ENCODE measurements at places on chromosomes 5 and 9.

GRCh38 chr5:76716456-76717157 is 681 bp downstream of the F2R start:
- peak; percentile 59 for DNase-seq

DNA sequence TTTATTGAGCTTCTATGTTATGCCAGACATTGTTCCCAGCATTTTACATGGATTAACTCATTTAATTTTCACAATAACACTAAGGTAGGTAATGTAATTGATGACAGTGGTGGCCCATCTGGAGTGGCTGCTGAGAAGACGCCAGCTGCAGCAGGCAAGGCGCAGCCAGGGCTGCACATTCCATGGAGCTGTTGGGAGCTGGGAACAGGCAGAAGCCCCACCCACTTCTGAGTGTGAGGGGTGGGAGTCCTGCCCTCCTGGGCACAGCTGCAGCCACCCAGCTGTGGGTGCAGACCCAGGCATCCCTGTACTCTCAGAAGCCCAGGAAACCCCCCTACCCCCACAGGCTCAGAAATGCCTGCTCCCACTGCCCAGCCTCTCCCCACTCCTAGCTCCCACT is 183.3 kb downstream of the DEPDC1B start:
- no peak for DNase-seq

DNA sequence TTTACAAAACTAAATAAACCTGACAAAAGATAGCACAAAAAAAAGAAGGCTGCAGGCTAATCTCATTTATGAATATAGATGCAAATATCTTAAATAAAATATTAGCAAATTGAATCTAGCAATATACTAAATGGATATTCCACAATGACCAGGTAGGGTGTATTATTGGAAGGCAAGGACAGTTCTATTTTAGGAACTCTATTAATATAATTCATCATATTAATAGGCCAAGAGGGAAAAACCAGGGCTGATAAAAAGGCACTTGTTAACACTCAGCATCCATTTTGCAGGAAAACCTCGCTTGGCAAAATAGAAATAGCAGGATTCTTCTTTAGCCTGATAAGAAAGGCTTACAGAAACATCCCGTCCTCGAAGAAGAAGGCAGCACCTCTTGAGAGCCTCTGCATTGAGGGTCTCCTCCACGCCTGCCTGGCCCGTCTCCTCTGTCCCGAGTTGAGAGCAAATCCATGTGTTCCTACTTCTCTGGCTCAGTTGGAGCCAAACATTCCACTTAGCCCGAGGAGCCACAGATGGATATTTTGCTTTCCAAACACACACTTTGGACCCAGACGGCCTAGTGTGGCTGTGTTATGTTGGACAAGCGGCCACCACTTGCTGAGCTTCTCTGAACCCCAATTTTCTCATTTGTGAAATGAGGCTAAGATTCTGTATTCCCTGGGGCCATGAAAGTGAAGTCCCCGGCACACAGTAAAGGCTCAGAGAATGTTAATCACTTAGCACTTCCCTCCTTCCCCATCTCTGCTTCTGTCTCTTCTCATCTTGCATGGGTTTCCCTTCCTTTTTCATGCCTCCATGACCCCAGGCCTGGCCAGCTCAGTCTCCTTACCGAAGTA is 181.8 kb upstream of the MVB12B start:
- no peak for DNase-seq

DNA sequence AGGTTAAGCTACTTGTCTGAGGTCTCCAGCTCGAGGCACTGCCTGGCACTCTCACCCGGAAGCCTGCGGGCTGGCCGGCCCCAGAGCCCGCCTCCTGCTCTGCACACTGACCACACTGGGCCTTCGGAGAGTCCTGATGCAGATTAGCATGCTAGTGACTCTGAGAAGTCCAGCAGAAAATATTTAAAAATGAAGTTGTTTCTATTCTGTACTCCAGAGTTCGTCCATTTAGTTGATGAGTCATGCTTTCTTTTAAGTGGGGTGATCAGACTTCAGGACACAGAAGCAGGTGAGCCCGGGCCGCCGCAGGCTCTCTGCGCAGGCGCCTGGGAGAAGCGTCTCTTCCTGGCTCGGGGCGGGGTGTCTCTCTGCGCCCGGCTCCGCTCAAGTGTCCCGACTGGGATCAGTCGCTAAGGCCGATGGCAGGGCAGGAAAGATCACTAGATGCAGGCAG is 32.5 kb downstream of the FAM240B start:
- no peak for DNase-seq

- DNase-seq = no peak
These were observed 22.3 kb upstream of the SNAPC3 start for GRCh38 chr9:15400281-15400941.

DNA sequence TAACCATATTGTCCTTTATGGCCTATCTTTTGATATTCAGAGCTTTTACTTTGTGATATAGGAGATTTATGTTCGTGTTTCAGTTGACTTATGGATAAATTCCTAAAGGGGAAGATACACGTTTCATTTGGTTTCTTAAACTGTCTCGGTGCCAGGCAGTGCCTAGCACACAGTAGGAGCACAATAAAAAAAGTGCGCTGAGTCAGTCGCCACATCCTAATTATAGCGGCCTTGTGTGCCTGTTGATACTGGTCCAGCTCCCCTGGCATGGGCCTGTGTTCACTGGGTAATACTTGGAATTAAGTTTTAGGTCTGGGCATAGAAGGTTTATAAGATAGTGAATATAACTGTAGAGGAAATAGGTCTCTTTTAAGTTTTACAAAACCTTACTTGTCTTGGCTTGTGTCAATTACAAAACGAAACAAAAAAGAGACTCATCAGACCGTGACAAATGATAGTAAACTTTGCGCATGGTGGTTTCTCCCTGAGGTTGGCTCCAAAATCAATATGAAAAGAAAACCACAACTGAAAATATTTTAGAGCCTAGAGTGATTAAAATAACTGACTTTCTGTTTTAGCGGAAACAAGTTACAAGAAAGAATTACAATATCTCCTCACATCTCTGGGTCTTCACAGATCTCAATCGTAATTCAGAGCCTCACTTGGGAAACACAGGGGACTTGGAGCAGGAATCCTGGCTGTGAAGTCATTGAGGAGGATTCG is 84.8 kb downstream of the MVB12B start:
- no peak for DNase-seq

DNA sequence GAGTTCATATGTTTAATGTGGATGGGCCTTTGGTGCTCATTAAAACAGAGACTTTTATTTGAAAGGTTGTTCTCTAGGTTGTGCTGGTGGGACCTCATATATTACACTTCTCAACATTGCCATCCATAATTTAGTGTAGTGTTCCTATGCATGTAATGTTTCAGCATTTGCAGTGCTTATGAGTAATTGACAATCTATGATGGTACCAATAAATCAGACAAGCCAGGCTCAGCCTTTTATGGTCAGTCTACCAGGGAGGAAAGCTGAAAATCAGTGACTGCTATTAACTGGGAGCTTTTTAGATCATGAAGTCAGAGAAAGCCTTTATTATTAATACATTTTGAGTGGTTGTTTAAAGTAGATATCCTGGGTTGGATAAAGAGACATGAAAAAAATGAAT is 120.1 kb upstream of the SLC28A3 start:
- DNase-seq = no peak

DNA sequence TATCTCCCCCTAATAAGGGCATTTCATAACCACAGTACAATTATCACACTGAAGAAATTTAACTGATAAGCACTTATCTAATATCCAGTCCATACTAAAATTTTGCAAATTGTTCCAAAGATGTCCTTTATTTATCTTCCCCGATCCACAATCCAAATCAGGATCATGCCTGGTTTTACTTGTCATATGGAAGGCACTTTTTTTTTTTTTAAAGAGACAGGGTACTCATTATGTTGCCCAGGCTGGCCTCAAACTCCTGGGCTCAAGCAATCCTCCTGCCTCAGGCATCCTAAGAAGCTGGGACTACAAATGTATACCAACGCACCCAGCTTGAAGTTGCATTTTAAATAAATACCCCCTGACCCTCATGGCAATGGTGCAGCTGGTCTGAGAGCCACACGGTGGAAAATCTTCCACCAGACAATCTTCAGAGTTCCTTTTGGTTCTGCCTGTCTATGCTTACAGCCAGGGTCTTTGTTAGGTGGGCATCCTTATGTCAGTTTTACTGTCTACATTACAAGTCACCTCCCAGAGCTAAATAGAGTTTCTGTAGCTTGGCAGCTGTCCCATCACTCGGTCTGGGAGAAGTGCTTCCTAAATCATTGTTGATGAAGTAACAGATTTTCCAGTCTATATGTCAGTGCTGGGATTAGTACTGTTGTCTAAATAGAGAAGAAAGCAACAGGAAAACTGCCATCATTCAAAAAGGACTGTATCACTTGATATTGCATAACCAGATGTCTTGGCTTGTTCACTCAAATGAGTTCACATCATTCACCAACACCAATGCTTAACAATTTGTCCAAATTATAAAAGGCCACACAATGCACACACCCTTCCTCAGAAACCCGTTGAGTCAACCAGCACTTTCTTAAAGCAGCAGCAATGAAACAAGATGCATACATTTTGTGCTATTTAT is 26.4 kb downstream of the PTPN3 start:
- no peak for DNase-seq

GRCh38 chr9:129570450-129571297 is 50.2 kb downstream of the C9orf50 start:
- DNase-seq = no peak

DNA sequence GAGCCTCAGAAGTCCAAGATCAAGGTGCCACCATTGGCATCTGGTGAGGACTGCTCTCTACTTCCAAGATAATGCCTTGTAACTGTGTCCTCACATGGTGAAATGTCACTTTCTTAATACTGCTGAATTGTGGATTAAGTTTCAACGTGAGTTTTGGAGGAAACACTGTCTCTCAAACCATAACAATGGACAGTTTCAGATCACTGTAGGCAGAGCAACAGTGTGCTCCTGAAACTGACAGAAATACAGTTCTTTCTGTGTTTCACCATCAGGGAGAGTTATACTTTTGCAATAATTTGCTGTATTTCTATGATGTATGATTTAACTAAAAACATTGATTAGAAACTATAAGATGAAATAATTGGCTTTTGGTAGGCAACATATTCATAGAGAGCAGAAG is 1780.5 kb upstream of the CDH6 start:
- DNase-seq = no peak

DNA sequence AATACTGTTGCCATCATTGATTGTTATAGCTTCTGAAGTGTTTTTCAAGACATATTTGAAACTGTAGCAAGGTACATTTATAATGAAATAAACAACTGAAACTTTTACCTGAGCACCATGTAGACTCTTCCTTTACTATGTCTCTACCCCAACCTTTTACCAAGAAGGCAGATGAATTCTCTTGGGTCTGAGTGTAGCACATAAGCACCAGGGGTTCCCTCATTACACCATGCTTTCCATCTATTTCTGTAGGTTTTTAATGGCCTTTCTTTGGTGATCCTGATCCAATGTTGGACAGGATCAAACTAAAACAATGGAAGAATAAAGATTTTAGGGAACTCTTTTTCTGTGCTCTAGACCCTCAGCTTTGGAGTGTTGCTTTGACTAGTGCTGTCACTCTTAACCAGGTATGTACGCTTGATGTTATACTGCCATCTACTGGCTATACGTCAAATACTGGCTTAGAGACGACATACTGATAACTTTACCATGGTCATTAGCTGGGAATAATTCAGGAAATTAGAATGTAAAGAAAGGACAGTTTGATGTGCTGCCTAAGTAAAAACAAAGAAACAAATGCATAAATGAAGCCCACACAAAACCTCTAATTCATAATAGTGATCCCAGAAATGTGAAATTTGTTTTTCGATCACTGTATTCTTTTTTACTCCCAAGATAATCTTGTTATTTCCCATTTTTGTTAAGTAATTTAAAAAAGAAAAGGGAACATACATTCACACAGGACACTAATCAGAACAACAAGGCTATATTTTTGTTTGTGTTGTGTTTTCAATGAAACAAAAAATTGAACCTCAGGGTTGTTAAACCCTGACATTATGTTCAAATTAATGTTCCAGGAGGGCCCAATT is 30.7 kb downstream of the IFNW1 start:
- no peak for DNase-seq

All from glutamatergic neuron (in vitro differentiated cells).